Ascending aorta (tissue), 2 donors: ENCODE measurements at places on chromosomes 16 and 17.

DNA sequence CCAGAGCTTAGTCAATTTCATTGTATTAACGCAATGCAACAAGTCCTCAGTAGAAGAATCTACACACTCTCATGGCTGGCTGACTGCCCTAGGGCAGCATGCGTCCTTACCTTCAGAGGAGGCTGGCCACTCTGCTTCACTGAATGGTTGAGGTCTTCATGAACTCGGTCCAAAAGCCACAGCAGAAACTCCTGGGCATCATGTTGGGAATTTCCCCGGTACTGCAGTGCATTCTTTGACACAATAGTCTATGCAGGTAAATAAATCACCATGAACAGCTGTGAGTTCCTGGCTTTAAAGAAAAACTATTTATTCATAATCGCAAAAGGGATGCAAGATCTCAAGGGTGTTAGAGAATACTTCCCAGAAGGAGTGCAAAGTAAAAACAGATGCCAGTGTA lies 41.3 kb downstream of the USP31 start:
- DNase-seq: no peak

DNA sequence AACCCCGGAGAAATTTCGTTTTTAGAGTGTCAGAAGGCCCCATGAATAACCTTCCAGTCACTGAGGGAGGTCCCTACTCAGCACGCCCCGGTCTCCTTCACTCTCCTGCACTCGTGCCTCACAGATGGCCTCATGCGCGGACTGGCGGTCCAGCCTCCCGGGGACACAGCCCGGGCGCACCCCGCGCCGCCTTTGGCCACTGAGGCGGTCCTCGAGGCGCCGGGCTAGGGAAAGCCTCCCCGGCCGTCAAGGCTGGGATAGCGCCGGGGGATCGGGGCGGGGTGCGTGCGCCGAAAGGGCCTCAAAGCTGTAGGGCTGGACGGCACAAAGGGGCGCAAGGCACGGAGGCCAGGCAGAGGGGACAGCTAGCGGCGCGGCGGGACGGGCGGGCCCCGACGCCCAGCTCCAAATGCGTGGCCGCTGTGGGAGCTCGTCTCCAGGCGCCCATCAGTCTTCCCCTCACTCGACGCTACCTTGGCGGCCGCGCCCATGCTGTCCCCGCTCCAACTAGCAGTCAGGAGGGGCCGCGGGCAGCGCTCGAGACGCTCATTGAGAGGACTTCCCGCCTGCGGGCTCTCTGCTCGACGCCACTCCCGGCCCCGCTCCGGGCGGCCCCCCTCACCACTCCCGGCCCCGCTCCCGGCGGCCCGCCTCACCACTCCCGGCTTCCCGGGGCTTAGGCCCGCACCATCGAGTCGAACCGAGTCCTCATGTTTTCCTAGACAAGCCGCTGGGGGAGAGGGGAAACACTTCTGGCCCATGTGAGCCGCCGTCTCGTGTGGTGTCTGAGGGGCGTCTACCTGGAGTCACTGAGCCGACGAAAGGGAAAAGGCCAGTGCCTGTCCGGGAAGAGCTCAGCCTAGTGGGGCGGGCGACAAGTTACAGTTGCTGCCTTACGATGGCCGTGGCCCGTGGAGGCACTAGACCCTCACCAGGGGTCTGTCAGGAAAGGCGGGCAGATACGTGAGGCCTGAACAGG lies at the start of gene USP6:
TSS of gene USP6 (plus strand) at position 360 of the 979 bp plus-strand sequence. CDS start 14,336 bp downstream, outside the sequence.
- DNase-seq: no peak

DNA sequence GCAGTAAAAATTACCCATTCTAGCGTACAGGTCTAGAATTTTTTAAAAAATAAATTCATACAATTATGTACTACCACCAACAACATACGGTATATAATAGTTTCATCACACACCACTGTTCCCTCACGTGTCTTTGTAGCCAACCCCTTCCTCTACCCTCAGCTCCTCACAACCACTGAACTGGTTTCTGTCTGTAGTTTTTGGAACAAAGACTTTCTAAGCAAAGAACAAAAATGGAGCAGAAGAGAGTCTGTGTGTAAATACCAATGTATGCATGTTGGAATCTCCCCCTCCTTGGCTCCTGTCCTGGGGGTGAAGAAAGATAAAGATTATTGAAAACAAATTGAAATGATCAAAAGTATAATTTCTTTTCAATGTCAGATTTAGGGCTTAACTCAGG lies 31.9 kb upstream of the CCR7 start:
- no peak for DNase-seq

DNA sequence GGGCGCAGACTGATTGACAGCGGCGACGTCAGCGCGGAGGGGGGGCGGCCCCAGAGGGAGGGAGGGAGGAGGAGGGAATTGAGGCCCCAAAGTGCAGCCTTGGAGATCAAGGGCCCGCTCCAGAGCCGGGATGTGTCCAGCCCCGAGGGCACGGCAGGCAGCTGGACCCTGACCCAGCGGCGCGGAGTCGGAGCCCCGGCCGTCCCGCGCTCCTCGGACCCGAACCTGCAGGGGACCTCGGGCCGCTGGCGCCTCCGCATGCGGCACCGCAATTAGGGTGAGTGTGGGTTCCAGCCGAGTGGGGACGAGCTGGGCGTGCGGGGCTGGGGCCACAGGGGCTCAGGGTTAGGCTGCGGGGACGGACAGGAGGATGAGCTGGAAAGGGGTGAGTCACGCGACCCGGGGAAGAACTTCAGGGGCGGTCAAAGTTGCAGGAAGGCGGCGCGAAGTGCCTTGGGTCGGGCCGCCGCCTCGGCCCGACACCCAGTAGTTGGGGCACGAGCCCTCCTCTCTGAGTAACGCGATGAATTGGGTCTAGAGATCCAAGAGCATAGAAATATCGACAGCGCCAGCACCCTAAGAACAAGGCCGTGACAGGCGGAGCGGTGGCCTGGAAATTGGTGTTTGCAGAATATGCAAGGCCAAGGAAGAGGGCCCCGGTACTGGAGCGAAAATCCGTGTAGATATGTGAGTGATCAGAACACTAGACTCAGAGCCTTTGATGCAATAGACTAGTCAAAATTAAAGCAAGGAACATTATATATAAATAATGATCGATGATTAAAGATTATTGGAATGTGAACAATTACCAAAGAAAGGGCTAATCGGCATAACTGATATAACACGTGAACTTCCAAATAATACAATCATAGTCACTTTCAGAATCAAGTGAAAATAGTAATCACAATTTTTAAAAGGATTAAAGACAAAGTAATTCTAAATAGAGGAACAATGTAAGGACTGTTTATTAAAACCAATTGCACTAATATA lies at the start of gene TBX4:
TSS of gene TBX4 (plus strand) at position 122 of the 990 bp plus-strand sequence. CDS start 4,069 bp downstream, outside the sequence.
- DNase-seq: no peak

DNA sequence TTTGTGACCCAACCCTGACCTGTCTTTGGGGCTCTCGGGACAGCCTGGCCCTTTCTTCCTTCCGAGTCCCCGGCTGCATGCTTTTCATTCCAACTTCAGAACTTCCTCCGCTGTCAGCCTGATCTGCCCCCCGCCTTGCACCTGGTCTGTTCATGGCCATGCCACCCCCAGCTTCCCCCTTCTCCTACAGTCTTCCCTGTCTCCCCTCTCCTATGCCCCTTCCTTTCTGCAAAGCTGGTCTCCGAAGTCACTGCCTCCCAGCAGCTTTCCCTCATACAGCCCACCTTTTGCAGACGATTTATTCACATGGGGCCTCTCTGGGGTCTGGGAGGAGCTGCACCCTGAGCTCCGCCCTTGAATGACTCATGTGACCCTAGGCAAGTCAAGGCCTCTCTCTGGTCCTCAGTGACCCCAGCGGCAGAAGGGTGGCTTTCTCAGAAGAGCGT lies 47.1 kb upstream of the SDK2 start:
- DNase-seq: no peak

DNA sequence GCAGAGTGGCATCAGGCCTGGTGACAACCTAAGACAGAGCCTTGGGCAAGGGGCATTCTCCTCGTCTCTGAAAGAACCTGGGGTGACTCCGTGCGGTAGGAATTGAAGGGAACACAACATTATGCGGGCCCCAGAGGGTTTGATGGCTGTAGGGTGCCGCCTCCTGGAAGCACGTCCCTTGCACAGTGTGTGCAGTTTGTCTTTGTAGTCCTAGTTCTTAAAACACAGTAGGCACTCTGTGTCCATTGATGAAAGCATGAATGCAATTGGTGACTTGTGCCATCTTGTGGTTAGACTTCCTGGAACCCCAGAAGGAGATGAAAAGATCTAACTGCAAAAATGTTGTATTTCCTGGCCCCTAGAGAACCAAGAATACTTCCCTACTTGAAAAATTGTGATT lies 279.8 kb downstream of the UTP18 start:
- no peak for DNase-seq

DNA sequence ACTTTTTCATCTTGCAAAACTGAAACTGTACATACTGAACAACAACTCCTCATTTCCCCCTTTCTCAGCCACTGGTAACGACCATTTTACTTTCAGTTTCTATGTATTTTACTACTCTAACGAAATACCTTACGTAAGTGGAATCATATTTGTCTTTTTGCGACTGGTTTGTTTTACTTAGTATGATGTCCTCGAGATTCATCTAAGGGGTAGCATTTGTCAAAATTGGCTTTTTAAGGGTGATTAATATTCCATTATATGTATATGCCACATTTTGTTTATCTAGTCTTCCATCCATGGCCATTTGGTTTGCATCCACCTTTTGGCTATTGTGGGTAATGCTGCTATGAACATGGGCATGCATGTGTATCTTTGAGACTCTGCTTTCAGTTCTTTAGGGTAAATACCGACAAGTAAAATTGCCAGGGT lies 10.4 kb downstream of the KPNB1 start:
- no peak for DNase-seq
